ENCODE measurements at places on chromosomes 5 and 9.

DNA sequence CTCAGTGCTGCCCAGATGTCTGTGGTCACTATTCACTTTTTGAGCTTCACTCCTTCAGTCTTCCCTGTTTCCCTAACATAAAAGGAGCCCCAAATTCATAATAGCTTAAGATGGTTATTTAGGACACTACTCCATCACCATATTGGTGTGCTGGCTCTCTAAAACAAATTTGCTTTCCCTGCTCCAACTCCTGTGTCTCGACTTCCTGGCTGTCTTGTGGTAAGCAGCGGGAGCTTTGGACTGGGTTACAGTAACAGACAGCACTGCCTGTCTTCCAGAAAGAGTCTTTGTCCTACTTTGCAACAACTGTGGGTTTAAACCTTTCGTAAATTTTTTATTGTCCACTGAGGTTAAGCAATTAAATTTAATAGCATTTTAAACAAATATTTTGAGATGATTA is 389.4 kb downstream of the CDH9 start:
- no peak for DNase-seq

DNA sequence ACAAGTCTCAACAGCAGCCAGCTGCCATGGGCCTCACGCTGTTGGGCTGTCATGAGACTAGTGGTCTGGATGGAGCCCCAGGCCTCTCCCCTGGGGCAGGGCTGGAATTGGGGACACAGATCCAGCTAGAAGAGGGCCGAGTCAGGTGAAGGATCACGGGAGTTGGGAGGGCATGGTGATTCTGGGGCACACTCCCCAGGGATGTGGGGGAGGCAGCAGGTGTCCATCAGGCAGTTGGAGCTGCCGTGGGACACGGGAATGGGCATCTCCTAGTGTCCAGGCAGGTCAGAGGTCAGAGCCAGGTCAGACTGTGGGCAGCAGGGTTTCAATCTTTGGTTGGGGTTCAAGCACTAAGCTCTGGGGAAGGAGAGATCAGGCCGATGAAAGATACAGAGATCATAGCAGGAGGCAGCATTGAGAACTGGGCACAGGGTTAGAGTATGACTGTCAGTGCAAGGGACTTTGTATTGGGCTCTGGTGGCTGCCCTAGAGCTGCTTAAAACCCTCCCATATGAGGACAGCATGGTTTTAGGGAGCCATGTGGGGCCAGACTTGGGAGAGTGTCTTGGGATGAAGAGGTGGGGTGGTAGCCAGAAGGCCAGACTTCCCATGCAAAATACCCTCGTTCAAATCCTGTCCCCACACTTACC is 59.2 kb downstream of the ARHGEF37 start:
- no peak for DNase-seq

GRCh38 chr9:129175825-129176633 is 2.0 kb downstream of the IER5L start:
- peak; percentile 65 for DNase-seq

DNA sequence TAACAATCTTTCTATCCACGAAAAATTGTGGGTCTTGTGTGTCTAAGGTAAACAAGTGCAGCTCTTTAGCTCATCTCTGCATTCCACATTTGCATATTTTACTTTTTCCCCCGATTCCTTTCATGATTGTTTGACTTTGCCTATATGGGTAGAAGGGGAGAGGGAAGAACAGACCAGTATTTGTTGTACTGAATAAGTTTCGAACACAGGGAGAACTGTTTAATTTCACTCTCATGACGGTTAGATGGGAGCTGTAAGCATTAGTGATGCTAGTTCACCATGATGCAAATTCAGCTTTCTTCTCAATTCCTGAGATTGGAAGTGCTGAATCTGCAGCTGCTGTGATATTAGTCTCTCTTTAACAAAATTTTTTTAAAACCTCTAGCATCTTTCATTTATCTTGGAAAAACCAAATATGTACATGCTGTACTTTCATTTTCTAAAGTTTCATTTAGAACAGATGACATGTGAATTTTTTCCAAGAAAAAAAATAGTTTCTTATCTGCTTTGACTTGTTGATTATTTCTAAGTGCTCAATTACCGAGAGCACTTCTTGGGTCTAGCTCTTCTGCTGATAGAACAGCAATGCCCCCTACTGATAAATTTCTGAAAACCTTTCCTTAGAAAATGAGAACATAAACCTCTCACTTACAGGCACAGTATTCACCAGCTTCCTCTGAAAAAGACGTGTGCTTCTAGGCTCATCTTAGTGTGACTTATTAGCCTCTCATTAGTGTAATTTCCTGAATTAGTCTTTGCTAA is 149.5 kb downstream of the BAAT start:
- no peak for DNase-seq

- no peak for DNase-seq
Observed at GRCh38 chr9:113219969-113220368, 1.1 kb downstream of the FKBP15 start.

- DNase-seq: no peak
Observed at GRCh38 chr9:113597390-113598241, 134.1 kb downstream of the RGS3 start.

DNA sequence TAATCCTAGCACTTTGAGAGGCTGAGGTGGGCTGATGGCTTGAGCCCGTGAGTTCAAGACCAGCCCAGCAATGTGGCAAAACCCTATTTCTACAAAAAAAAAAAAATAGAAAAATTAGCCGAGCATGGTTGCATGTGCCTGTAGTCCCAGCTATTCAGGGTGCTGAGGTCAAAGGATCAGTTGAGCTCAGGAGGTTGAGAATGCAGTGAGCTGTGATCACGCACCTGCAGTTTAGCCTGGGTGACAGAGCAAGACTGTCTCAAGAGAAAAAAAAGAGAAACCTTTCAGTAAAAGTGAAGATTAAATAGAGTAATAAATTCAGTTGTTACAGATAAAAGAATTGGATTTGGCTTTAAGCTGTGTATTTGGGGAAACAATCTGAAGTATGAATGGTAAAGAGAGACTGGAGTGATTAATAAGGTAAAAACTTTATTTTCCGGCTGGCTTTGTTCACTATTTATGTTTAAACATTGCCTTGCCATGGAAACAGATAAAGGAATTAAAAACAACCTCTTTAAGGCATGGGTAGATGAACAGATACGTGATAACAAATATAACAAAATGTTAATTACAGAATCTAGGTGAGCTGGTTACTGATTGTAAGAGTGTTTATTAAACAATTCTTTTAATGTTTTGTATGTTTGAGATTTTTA is 56.0 kb upstream of the PCAT7 start:
- no peak for DNase-seq

DNA sequence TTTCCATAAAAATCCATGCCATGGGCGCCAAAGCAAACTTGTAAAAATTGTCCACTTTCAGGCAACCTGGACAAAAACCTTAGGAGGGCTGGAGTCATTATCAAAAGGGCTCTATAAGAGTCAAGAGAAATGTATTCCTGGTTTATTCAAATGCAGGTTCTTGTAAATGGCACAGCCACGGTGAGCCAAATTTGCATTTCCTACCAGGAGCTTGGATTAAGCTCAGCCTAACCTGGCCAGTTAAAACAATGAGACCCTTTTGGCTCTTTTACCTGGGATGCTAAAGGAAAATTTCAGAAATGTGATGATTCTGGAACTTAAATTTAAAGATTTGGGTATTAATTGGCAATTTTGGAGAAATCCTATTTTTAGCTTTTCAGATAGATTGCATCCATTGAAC is 8.9 kb upstream of the ZNF474 start:
- no peak for DNase-seq

- no peak for DNase-seq
Observed at GRCh38 chr5:52543594-52543993, 244.1 kb upstream of the ITGA1 start.

- no peak for DNase-seq
Observed at GRCh38 chr5:102932781-102933180, 177.7 kb downstream of the PAM start.

DNA sequence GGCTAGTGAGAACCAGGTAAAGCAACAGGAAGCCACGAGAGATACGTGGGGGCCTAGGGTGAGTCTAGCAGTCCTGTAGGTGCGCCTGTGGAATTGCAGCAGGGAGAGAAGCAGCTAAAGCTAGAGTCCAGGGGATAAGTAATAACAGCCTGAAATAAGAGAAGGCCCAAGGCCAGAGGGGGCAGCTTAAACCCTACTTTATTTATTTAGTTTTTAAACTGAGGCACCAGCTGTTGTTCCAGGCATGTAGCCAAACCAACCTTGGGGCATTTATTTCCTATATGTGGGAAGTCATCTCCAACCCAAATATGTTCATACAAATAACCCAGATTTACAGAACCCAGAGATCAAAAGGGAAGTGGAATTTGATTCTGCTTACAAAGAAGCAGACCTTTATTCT is 93.5 kb downstream of the GLDC start:
- DNase-seq: no peak

GRCh38 chr5:62137628-62138027 is 168.4 kb upstream of the KIF2A start:
- DNase-seq: no peak

GRCh38 chr9:125556046-125556721 is 150.8 kb downstream of the MAPKAP1 start:
- no peak for DNase-seq

DNA sequence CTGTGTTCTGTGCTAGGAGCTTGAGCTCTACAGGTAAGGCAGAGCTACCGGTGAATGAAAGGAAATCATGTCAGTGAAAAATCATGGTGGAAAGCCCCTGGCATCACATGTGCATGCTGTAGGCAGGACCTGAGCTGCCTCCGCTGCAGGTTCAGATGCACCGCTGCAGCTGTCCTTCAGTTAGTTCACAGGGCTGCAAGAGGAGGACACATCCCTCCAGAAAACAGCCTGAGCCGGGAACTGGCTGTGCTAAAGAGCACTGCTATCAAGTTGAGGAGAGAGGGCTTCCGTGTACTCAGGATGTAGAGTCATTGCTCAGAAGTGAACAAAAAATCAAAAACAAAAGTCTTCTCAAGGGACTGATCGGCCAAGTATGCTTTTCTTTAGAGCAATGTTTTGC is 138.6 kb downstream of the ERCC6L2 start:
- DNase-seq: peak; percentile 80

DNA sequence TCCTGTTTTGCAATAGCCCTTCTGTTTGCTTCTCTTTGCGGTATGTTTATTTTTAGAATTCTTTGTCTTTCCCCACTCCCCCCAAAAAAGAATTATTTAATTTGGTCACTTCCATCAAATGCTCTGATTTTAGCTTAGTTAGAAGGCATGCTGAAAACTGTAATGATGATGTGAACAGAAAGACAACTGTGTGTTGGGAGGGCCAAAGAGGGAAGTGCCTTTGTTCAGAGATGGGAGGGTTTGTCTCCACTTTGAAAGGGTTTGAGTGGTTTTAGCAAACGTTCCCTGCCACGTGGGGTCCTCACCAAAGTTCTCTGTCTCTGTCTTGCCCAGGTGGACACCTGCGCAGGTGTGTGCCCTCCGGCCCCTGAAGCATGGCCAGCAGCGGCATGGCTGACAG is 41.9 kb downstream of the SYK start:
- DNase-seq: no peak

DNA sequence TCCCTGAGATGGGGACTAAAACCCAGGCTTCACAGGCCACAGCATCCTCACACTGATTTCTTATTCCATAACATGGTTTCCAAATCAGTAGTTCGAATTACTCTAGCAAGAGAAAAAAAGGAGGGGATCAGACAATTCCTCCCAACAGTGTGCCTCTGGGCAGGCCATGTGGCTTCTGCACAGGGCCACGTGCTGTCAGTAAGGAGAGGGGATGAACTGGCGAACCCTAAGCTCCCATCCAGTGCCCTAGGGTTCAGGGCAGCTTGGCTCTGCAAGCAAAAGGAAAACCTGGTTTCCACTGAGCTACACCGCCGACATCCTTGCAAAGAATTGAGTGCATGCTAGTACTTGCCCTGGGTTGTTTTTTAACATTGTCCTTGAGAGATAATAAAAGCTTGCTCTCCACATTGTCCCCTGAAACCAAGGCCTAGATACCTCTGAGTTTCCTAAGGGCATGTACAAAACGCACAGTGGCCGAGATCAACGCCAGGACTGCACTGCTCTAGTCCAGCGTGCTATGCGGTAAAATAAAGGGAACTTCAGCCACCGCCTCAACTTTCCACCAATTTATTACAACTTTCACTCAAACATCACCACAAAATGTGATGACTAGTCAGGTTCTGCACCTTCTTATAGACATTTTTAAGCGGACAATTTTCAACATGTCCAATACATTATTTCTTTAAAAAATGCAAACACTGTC is 4.5 kb downstream of the CAMSAP1 start:
- DNase-seq: no peak

DNA sequence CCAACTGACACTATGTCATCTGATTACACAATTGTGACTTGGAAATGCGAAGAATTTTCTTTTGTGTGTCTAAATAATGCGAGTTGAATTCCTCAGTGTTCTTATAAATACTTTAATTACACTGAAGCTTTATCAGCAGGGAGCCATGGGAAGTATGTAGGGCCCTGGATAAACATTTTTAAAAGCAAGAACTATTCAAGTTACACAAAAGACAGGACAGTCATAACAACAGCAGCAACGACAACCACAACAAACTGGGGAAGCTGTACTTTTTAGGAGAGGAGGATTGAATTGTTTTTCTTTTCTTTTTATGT is 250.3 kb upstream of the ZNF608 start:
- no peak for DNase-seq

- DNase-seq: no peak
Observed at GRCh38 chr9:5264219-5264595, 33.0 kb downstream of the INSL4 start.

- DNase-seq: no peak
Observed at GRCh38 chr5:112737070-112737462, 619 bp upstream of the APC start.

GRCh38 chr9:676780-677438 is 164.6 kb upstream of the DMRT1 start:
- no peak for DNase-seq

DNA sequence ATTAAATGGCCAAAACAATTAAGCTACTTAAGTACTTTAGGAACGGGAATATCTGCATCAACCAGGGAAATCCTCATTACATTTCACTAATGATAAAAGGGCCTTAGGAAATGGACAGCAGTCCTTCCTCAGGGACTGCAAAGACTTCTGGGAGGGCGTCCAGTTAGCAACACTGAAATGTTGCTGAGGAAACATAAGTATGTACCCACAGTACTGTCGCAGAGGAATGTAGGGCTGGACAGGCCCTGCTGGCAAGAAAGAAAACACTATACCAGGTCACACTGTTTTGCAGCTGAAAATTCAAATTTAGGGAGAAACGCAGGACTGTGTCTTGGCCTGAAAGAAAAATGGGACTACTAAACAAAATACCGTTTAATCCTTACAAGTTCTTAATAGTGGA is 1.3 kb downstream of the C5orf15 start:
- DNase-seq: no peak
